ENCODE measurements at places on chromosomes 4 and X.

GRCh38 chr4:63693321-63693720, 715.9 kb downstream of the TECRL start:
- DNase-seq: no peak

GRCh38 chr4:24655971-24656370, 71.6 kb upstream of the DHX15 start:
- DNase-seq: no peak

DNA sequence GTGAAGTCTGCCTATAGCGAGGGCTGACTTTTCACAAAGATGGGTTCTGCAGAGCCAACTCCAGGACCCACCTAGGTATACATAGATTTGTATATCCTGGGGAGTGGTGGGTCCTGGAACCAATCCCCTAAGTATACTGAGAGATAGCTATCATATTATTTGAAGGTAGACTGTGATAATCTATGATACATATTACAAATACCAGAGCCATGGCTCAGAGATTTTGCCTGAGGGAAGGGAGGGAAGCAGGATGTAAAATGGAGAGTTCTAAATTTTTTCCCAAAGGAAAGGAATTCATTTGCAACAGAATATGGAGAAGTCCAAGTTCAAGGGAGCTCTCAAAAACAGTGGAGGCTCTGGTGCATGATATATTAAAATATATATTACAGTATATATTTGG, 7.2 kb downstream of the TCEAL3 start:
- DNase-seq: no peak

DNA sequence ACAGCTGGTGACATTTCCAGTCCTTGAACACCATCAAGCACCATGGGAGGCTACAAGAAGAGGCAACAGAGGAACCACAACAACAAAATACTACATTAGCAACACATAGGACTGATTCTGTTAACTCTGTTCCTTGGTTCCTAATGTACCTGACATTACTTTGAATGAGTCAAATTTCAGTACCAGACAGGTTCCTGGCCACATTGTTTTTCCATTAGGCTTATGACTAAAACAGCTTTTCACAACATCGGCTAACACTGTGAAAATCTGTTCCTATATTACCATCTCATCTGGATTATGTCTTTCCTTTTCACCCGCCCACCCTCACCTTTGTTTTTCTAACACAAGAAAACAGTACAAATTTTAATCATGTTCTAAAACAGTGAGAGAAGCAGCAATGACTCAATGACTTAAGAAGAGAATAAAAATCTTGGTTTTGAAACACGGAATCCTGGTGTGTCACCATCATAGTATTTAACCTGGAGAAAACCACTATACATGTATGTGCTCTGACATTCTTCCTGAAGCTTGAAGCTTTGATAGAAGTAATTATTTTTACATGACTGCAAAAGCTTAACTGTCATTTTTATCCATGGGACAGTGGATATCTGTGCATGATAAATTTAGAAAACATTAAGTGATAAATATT, 143.9 kb downstream of the SCFD2 start:
- DNase-seq: no peak

DNA sequence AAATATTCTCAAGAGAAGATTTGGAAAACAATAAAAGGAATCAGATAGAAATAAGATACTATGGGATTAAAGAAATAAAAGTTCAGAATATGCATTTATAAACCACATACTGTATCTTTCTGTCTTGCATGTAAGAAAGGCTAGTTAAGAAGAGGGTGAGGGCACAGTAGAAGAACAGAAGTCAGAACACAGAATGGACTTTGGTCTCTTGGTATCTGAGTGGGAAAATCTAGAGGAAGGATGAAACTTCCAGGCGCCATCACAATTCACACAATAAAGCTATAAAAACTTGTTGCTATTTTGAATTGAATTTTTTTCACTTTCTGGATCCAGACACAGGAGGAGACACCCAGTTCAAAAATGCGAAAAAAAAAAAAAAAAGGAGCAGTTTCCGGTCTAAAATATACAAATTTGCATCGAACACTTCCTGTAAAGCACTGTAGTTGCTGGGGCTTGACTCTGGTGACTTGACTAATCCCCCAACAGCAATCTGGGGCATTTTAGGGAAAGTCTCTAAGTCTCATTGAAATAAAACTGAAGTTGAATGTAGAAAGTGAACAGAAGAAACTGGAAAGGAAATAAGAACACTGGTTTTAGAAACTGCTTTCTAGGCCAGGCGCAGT, 8.1 kb upstream of the NAAA start:
- no peak for DNase-seq

- no peak for DNase-seq
Measured at GRCh38 chr4:163280703-163281519, 51.5 kb downstream of the NPY1R start.

DNA sequence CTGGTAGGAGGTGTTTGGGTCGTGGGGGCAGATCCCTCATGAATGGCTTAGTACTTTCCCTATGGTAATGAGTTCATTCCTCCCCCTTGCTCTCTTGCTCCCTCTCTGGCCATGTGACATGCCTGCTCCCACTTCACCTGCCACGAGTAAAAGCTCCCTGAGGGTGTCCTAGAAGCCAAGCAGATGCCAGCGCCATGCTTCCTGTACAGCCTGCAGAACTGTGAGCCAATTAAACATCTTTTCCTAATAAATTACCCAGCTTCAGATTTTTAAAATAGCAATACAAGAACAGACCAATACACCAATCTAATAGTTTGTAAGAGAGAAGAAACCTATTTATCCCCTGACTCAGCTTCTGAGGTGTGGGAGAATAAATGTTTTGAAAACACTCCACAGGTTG, 60.5 kb downstream of the FGFBP1 start:
- DNase-seq: no peak

DNA sequence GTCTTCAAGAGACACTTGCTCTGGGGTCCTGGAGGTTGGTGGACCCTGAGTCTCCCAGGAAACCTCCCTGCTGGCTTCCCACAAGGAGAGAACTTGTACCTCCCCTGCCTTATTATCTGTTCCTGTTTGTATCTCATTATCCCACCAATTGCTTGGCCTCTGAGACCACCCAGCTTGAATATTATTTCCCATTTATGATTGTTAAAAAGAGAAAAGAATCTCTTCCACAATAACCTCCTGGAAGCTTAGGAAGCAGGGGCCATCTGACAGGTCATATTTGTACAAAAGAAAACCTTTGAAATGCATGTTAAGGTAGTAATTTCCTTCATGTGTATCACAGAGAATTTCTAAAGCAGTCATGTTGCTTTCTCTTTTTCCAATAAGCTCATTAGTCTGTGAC, 239.5 kb downstream of the FBXW7 start:
- DNase-seq: no peak

- no peak for DNase-seq
Measured at GRCh38 chrX:41322821-41323603, 10.9 kb upstream of the DDX3X start.

DNA sequence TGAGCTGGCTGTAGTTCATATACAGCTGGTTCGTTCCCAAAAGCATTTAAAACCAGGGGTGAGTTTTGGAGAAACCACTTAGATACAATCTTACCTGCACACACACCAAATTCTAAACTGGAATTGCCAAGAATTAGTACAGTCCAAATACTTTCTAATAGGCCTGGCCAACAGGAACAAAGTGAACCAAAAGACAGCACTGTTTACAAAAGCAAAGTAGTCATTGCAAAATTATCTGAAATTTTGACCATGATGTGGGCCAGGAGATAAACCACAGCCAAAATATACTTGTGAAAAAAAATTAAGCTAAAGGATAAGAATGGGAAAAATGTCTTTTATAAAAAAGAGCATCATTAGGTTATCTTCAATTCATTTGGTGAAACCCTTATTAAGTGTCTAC, 37.9 kb upstream of the NAP1L5 start:
- DNase-seq: no peak

DNA sequence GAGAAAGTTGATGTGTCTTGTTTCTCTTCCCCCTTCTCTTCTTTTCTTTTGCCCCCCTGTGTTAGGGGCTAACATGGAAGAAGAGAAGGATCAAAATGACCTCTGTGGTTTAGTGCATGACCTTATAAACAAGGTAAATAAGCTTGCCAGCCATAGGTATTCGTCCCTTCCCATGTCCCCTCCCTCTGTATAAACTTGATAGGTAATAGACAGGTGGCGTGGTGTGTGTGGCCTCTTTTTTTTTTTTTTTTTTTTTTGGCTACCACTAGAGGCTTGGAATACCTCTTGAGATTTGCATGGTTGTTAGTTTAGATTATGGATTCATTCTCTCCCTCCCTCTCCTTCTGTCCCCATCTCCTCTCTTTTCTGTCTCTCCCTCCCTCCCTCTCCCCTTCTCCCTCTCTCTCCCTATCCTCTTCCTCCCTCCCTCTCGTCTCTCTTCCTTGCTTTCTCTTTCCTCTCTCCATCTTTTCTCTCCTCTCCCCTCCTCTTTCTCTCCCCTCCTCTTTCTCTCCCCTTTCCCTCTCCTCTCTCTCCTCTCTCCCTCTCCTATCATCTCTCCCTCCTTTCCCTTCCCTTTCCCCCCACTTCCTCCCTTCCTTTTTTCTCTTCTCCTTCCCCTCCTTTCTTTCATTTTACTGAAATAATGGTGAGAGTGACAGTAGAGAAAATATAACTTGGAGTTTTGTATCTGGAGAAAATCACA, 134.4 kb downstream of the AFF1 start:
- no peak for DNase-seq

GRCh38 chr4:14043203-14043602, 415.7 kb upstream of the BOD1L1 start:
- DNase-seq: no peak

DNA sequence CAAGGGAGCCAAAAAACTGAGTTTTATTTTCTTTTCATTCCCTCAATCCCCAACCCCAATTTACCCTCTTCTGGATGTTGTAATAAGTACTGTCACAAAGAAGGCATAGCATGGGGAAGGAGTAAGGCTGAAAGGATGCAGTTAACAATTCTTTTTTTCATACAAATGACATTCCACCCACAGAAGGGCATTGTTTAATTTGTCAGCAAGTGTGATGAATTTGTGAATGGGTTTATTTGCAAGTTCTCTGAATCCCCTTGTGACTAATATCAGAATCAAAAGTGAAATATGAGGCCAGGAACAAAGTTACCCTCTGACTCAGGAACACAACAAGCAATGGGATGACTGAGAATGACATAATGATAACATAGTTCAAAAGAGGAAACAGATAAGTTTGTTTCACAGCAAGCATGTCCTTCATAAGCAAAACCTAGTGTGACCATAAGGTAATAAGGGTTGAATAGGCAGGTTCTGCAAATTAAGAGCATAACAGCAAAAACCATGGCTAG, 2.1 kb downstream of the GEMIN8 start:
- no peak for DNase-seq

DNA sequence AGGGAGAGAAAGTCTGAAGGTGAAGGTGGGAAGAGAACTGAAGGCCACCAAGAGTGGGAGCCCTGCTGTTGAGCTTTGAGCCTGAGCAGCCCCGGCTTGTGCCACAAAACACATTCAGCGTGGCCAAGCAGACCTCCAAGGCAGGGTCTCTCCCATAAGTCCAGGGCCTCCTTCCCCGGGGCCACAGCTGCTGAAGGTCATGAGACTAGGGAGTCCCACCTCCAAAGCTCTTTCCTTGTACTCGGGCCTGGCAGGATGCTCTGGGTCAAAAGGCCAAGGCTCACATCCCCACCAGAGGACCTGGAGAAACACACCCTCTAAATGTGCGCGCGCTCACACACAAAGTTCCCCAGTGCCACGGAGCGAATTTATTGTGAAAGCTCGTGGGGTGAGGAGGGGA, 3.5 kb upstream of the ARHGAP4 start:
- no peak for DNase-seq

DNA sequence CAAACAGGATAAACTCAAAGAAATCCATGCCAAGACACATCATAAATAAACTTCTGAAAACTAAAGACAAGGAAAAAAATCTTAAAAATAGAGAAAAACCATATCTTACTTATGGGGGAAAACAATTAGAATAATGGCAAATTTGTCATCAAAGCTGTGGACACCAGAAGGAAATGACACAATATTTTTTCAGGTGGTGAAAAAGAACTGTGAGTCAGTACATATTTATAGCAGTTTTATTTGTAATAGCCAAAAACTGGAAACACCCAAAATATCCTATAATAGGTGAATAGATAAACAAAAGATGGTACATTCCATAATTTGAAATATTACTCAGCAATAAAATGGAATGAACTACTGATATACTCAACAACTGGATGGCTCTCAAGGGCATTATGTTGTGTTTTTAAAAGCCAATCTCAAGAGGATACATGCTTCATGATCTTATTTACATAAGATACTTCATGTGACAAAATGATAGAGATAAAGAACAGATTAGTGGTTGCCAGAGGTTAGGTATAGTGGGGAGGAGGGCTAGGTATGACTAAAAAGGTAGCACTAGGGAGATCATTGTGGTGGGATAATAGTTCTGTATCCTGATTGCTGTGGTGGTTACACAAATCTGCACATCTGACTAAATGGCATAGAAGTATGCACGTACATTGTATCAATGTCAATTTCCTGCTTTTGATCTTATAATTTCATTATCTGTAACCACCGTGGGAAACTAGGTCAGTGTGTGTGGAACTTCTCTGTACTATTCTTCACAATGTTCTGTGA, 191.9 kb downstream of the PPP1R2C start:
- DNase-seq: no peak

DNA sequence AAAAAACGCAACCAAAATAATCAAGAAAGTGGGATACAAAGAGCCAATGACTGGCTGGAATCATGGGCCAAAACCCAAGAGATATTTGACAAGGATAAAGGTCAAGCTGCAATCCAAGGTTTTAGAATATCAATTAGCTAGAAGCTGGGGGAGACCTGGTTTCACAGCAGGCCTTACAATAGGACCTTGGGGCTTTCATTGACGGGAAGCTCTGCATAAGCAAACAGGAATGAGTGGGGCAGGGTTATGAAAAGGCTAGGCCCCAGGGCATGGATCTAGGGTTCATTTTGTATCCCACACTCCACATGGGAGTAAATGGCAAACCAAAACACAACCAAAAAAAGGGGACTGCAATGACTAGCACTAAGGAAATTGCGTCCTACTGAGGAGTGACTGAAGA, 215.3 kb downstream of the HS6ST2 start:
- no peak for DNase-seq

GRCh38 chrX:101482296-101482695, 3.0 kb upstream of the ARMCX4 start:
- no peak for DNase-seq

Data from ecto neural progenitor cell (in vitro differentiated cells).